CD4-positive, alpha-beta T cell treated with Interleukin-15 for 1 hour (primary cell): ENCODE measurements at places on chromosomes 16 and 17.

DNA sequence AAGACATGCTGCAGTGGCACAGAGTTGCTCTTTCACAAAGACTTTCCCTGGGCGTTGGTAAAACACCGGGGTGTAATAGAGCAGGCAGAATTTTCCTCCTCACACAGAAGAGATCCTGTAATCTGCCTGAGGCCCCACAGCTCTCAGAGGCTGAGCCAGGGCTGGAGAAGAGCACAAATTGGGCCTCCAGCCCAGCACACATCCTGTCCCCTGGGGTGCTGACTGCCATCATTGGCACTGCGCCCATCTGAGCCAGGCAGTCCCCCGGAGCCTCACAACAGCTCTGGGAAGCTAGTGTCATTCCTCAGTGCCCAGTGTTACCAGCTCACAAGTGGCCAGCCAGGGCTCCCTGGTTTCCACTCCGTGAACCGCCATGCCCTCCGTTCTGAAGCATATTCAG is 119.4 kb downstream of the SOCS1 start:
- no peak for DNase-seq

DNA sequence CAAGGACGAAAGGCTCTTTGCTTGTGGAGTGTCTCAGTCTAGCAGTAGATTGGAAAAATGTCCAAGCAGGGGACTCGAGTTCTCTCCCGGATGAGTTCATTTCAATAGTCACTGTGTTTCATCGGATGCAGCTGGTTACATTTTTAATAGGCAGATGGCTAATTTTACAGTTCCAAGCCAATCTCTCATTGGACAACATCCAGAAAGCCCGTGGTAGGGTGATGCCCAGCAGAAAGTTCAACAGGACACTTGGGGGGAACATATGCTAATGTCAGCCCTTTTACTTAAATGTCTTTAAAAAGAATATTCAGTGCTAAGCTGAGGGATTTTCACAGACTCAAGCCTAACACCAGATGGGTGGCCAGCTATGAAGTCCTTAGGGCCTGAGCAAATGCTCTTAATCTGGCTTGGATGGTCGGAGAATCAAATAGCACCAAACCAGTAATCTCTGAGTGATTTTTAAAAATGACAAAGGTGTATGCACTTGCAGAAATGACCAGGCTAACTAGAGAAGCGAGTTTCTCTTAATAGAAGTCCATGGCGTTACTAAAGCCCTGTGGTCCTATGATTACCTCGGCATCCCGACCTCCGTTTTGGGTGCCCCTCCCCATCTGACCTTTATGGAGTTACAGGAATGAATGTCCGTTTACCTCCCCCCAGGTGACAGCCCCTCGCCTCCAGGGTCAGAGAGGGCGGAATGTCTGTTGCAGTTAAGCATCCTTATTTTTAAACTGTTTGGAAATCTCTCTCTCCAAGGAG is 289.2 kb upstream of the SALL1 start:
- DNase-seq, result no peak

DNA sequence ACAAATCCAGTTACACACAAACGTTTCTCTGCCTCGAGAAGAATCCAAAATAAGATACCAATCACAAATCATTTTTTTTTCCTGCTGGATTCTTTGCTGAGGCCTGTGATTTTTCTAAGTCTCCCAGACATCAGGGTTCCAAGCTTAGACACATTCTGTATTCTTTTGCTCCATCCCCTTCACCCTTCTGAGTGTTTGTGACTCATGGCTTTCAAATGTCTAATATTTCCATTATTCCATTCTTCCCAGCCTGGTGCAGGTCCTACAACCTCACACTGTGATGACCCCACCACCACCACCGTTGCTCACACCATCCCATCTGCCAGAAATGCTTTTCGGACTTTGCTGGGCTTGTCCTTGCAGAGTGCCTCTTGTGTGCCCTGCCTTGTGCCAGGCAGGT is 480.1 kb downstream of the SOX9 start:
- no peak for DNase-seq

DNA sequence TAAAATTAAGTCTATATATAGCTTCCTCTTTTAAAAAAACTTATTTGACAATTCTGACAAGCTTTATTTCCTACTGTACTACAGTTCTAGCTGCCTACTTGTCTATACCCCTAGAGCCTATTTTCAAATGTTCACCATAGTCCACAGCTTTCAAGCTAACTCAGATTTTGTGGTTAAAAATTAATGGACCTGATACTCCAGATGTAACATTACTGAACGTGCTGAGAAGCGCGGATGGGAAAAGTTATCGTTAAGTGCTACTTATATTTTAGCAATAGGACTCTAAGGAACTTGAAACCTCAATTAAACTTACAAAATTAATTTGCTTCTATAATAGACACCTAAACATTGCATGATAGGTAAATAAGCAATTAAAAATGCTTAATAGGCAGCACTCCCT is 31.2 kb downstream of the GNA13 start:
- DNase-seq, result no peak

DNA sequence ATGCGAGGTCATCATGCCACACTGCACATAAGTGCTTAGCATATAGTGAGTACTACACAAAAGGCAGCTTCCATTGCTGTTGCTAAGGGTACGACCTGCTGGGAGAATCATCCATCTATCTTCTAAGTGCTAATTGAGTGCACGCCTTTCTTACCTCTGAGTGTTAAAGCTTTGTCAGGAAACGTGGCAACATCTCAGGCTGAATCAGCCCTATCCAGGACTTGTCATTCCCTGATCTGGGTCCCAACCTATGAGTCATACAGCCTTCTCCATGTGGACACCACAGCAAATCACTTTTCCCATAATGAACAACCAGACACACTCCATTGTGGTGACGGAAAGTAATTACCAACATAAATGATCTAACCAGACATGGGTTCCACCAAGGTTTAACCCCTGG is 201.1 kb upstream of the MAF start:
- no peak for DNase-seq

DNA sequence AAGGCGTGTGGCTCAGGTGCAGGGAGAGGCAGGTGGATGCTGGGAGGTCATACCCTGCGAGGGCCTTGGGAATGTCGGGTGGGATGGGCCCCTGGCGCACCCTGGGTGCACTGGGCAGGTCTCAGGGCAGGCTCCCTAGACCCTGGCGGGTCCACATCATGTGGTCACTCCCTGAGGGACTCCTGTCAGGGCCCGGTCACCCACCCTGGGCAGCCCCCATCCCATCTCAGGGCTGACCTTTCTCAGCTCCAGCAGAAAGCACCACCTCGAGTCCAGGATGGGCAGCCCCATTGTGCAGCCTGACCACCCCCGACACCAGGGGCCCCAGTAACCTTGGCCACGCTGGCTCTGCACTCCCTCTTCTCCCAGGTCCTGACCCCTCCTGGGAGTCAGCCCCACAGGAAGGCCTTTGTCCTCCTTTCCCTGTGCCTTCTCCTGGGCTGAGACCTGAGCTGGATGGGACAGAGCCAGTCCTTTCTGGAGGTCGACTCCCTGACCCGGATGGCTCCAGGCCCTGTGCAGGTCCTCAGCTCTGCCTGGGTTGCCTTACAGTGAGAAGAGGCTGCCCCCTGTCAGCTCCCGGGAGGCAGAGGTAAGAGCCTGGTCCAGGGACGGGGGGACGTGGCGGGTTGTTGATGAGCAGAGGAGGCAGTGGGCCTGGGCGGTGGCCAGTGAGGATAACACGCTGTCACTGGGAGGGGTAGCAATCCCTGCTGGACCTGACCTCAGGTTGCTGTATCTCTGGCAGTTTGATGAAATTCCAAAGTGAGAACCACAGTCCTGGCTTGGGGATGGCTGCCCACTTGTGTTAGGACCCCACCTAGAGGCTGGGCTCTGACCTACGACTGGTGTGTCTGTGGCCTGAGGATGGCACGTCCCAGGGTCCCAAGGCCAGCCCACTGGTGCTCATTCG is 77.9 kb downstream of the GOSR1 start:
- no peak for DNase-seq

DNA sequence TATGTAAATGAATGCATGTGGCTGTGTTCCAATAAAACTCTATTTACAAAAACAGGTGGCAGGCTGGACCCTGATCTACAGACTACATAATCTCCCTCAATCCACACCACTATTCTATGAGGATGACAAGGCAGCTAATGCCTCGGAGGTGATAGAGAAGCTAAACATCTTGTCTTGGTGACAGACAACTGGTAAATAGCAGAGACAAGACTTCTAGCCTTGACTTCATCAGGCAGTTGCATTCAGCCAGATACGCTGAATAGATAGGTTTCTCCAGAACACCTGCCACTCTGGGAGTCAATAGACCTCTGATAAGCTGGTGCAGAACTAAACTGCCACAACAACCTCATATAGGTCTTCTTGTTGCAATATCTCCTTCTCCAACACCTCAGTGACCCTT is 3.3 kb downstream of the ATPAF2 start:
- DNase-seq, result no peak

DNA sequence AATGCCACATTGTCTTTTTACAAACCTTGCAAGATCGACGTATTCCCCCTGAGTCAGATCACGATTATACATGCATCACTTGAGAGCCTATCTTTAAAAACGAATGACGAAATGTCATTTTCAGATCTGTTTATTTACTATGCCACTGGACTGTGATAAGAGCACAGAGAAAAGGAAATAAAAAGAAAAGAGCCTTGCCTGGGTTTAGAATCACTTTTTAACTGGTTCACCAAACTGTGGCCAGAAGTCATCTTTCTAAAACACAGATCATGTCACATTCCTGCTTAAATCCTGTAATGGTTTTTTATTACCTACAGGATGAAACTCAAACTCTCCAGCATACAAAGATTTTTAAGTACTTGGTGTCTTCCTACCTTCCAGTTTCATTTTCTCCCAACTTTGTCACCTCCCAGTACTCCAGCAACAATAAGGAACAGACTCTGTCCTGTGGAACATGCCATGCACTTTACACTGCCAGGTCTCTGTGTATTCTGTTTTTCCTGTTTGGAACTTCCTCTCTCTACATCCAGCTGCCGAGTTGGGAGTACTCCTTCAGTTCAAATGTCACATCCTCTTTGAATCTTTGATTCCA is 91.5 kb downstream of the SNX11 start:
- no peak for DNase-seq

DNA sequence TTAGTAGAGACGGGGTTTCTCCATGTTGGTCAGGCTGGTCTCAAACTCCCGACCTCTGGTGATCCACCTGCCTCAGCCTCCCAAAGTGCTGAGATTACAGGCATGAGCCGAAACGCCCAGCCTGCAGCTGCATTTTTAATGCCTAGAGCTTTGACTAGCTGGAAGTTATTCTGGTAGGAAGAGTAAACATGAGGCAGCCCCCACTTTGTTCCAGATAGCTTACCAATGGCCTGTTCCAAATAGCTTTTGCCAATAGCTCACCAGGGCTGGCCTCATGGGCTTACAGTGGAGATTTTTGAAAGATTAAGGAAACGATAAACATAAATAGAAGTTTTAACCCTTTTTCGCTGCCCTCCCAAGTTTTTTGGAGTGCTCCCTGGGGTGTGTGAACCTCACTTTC is 9.8 kb downstream of the TRPV2 start:
- DNase-seq, result no peak

DNA sequence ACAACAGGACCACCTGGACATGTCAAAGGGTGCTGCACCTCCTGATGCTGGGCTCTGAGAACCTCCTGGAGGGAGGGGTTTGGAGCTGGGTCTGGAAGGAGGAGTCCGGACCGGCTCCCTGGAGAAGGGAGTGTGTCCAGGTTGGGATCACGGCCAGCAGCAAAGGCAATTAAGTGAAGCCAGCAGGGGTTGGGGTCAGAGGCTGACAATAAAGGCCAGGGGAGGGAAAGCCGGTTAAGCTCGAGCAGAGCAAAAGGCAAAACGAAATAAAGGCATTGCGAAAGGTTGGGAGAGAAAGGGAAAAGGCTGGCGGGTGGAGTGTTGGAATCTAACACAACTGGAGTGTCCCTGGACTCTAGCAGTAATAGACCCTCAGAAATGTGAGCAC is 992 bp upstream of the CACNG4 start:
- DNase-seq, result no peak

- DNase-seq, result no peak
Measured at GRCh38 chr17:68353111-68353521, 61.8 kb downstream of the ARSG start.

- no peak for DNase-seq
Measured at GRCh38 chr17:54277868-54278267, 455.1 kb downstream of the KIF2B start.

- DNase-seq, result no peak
Measured at GRCh38 chr16:17602678-17603077, 131.9 kb upstream of the XYLT1 start.

- DNase-seq, result no peak
Measured at GRCh38 chr16:22843856-22844255, 29.9 kb downstream of the HS3ST2 start.

- no peak for DNase-seq
Measured at GRCh38 chr17:13002761-13003453, 14.9 kb downstream of the ELAC2 start.

GRCh38 chr17:58364270-58364942 is 12.4 kb upstream of the SUPT4H1 start:
- DNase-seq, result no peak

DNA sequence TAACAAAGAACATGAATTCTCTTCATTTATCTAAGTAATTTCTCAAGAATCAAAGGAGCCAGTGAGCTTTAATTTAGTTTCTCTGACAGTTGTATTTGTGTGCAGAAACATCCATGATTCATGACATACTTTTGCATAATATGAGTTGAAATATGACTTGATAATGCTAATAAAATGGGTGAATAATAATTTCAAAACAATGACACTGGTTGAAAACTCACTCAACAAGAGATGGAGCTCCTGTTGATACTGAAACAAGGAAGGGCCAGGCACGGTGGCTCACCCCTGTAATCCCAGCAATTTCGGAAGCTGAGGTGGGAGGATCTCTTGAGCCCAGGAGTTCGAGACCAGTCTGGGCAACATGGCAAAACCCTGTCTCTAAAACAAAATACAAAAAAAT is 147.0 kb downstream of the MAP2K6 start:
- no peak for DNase-seq

DNA sequence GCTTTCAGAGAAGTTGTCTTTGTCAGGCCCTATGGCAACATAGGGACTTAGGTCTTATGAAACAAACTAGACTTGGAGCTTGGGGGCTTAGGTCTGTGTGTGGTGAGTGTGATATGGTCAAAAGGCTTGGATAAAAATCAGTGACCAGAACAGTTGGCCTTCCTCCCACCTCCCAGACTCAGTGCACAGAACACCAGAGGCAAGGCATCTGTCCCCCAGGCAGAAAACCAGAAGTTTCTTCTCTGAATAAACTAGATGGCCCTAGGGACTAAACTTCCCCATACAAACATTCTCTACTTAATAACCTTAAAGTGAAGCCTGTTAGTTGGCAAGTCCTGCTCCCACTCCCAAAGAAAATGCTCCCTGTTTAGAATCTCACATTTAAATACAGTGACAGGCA is 39.2 kb upstream of the PMFBP1 start:
- DNase-seq, result no peak

- DNase-seq, result peak; percentile 72
Measured at GRCh38 chr16:30567991-30568638, 3.4 kb downstream of the ZNF688 start.

- no peak for DNase-seq
Measured at GRCh38 chr17:1852327-1852726, 22.5 kb downstream of the RPA1 start.
